Spinal cord (tissue), 10 donors: ENCODE measurements at places on chromosomes 7 and 10.
A peak's percentile ranks its signal among the peaks of the same experiment; 100 is the strongest.

GRCh38 chr10:61793760-61794703, 107.5 kb upstream of the ARID5B start:
- DNase-seq, result peak; percentile 31

DNA sequence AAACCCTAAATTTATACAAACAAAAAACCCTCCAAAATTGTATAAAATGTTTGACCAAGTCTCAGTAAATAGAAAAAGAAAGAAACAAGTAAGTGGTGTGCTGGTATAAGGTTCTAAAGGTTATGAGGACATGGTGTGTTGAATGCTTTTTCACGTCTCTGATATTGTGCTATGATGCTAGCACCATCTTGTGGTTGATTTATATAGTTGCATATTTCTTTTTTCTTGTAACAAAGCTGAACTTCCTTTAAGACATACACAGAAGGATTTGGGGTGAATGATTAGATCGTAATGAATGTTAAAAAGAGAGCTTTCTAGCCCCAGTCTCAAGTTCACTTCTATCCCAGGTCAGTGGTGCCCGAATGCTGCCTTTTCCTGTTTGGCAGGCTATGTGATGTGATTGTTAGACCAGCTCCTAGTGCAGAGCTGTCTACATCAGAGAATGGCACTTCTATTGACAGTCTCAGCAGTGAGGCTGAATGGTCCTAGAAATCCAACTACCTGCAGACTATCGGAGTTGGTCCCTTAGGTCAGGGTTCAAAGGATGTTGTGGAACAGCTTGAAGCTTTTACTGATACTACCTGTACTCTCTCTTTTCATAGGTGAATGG, 25.0 kb downstream of the VTI1A start:
- peak; percentile 84 for DNase-seq

DNA sequence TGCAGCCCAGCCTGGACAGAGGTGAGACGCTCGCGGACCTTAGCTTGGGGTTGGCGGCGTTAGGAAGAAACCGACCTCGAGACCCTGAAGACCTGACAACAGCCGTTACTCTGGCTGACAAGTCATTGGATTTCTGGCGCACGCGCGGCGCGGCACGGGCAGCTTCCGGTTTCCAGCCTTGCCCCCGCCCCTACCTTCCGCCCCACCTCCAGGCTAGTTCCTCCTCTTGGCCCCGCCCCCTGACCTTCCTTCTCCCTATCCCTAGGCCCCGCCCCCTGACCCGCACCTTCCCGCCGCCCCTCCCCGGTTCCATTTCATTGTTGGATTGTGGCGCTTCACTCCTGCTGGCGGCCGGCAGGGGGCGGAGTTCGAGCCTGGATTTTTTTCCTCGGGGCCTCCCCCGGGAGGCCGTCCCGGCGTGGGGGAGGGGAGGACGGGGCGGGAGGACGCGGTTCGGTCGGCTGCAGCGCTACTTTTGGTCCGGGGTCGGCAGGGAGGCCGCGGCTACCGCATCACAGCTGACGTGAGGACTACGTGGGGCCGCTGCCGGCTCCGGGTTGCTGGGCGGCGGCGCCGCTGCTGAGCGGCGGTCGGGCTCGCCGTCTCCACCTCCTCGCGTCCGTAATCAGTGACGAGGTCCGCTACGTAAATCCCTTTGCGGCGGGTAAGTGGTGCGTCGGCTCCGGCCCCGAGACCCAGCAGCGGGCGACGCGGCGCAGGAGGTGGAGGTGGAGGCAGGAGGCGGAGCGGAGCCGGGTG, at the start of gene CREM:
Gene CREM, plus strand, starts transcription at position 317 of the 759 bp plus-strand sequence. CDS start 10,990 bp downstream, outside the sequence.
- peak; percentile 83 for DNase-seq

- DNase-seq, result no peak
These were observed 77.9 kb downstream of the INSIG1 start for GRCh38 chr7:155375337-155376277.

GRCh38 chr10:29576681-29577080, 58.1 kb downstream of the SVIL start:
- no peak for DNase-seq

DNA sequence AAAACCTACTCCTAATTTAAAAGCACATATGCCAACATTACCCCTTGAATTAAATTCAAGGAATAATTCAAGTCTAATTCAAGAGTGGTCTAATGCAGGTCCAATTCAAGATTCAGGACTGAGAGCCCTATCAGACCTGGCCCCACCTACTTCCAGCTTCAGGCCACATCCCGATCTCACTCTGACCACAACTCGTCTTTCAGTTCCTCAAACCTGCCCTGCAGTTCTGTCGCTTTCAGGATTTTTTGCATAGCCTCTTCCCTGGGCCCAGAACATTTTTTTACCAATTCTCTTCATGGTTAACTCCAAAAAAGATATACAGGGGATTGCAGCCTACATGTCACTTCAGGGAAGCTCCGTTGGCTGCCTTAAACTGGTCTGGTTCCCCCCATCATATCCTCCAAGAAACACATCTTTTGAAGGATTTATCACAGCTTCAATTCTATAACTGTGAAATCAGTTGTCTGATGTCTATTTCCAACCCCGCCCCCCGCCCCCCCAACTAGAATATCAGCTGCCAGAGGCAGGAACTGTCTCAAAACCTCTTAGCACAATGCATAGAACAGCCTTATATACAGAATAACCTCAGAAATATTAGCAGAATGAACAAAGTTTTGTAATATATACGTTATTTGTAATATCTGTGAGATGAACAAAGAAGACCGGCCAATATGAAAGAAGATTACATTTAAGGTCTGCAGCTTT, 20.8 kb downstream of the CCDC6 start:
- DNase-seq, result no peak

- no peak for DNase-seq
These were observed 55.4 kb upstream of the KLF14 start for GRCh38 chr7:130789436-130789835.

- no peak for DNase-seq
These were observed 232.5 kb downstream of the MAD1L1 start for GRCh38 chr7:2000153-2000687.

DNA sequence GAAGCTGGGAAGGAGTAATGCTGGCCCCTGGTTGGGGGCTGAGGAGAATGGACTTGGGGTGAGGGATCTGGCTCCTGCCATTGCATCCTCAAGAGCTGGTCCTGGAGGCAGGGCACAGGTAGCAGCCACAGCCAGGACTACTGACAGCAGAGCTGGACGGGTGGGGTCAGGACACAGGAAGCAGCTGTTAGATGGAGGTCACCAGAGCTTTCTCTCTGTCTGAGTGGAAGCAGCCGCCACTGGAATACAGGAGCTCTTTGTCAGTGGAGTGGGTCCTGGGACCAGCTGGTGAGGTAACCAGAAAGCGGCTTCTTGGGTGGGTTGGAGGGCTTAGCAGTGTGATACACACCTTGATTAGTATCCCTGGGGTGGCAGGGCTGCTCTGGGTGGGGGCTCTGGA, 58.1 kb upstream of the AQP1 start:
- no peak for DNase-seq

- no peak for DNase-seq
These were observed 362.5 kb downstream of the MAGI2 start for GRCh38 chr7:79091011-79091410.

- DNase-seq, result no peak
These were observed 203.8 kb upstream of the SH2B2 start for GRCh38 chr7:102082693-102083368.

- no peak for DNase-seq
These were observed 198.9 kb downstream of the REEP3 start for GRCh38 chr10:63720072-63720537.

DNA sequence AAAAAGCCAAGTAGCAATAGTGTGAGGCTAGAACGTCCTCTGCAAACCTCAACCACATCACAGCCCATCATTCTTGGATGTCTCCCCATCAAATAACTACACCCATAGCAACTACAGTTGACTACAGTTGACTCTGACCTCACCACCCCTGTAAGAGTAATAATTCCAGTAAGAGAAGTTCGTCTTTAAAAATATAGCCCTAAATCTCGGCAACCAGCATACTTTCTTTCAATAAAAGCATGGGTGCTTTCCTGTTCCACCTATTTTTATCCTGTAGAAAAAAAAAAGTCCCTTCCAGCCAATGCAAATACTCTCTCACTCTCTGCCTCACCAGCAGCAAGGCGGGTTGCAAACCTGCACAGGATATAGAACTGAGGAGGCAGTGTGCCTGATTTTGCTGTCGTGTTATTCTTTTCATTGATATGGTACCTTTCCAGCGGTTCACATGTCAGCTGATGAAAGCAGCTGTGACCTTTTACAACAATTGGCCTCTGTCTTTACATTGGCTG, 187.5 kb upstream of the NFE2L3 start:
- no peak for DNase-seq

- DNase-seq, result no peak
These were observed 957.0 kb downstream of the LRMDA start for GRCh38 chr10:76388321-76389023.

DNA sequence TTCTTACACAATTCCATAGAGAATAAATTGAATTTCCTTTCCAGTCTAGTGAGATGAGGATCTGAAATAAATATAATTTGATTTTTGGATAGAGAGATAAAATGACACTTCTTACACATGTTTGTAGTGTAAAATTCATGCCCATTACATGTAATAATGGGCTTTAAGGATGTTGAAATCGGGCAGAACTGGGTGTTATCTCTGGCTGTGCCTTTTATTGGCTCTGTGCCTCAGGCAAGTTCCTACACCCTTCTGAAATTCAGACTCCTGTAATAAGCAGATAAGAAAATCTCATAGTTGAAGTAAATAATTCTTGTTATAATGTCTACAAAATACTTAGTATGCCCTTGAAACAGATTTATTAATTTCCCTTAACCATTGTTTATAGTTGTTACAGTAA, 125.6 kb downstream of the SEMA3A start:
- DNase-seq, result no peak

GRCh38 chr10:122655524-122656307, 43.9 kb downstream of the C10orf120 start:
- DNase-seq, result no peak

DNA sequence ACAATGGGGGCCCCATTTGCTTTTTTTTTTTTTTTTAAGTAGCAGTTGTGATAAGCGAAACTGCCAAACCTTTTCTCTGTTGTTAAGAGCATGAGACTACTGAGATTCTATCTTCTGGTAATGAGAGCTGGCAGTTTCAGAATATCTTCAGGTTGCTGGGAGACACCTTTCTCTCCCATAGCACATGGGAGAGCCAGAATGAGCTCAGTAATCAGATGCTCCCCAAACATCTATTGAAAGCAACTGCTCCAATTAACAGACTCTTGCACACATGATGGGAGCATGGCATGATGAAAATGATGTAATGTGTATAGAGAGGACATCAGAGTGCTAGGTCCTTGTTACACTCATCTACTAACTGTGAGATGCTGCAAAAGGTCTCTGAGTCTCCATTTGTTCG, 18.8 kb downstream of the MYO3A start:
- DNase-seq, result no peak

GRCh38 chr7:23333671-23334246, 34.6 kb downstream of the MALSU1 start:
- no peak for DNase-seq

- no peak for DNase-seq
These were observed 31.4 kb downstream of the ZNF273 start for GRCh38 chr7:64934478-64934877.

DNA sequence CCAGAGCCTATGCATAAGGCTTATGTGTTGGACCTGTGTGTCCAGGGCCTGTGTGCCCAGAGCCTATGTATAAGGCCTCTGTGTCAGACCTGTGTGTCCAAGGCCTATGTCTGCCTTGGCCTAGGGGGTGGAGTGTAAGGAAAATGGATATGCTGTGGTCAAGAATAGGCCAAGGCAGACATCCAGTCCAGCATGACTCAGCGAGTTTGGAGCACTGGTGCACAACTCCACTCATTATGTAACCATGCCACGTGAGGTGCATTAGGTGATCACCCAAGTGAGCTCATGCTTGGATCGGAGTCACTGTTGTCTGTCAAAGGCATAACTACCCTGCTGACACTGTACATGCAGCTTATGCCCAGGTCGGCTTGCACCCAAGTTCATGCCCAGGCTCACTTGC, 238.9 kb downstream of the CACNA2D1 start:
- no peak for DNase-seq

GRCh38 chr10:62880162-62880561, 64.0 kb upstream of the EGR2 start:
- no peak for DNase-seq

- DNase-seq, result no peak
These were observed 2.6 kb downstream of the GOLGA7B start for GRCh38 chr10:97852277-97852676.

GRCh38 chr7:149707448-149707886, 65.9 kb downstream of the ZNF467 start:
- no peak for DNase-seq

- DNase-seq, result no peak
These were observed 45.0 kb downstream of the PANK1 start for GRCh38 chr10:89600041-89600440.

GRCh38 chr7:85215098-85215497, 28.2 kb upstream of the SEMA3D start:
- no peak for DNase-seq

DNA sequence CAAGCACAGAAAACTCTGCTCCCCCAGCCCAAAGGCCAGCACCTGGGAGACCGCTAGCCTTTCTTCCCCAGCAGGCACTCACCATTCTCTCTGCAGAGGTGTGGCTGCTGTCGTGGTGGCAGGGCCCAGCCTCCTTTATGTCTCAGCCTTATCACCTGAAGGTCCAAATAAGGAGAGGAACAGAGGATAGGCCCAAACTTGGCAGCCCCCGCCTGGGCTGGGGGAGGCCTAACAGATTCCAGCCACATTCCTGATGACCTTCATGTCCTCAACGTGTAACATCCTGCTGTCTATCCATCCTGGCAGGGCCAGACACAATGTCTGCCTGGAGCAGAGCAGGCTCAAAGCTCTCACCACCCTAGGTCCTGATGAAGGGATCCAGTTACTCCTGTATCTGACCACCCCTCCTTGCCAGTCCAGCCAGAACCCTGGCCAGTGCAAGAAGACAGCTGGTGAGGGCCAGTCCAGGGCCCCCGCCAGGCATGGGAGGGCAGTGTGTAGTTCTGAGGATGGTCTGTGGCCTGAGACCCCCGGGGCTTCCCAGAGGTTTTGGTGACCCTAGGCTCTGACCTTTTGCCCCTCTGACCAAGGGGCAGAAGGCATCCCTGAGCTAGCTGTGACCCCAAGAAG, at the start of gene MYL7:
Gene MYL7, minus strand, starts transcription at position 112 of the 630 bp plus-strand sequence. Its CDS starts 27 bp downstream, at position 85.
- no peak for DNase-seq

GRCh38 chr10:69612760-69613159, 17.3 kb upstream of the FAM241B start:
- no peak for DNase-seq
